ENCODE measurements at places on chromosomes 7 and 10.
A peak's percentile ranks its signal among the peaks of the same experiment; 100 is the strongest.

DNA sequence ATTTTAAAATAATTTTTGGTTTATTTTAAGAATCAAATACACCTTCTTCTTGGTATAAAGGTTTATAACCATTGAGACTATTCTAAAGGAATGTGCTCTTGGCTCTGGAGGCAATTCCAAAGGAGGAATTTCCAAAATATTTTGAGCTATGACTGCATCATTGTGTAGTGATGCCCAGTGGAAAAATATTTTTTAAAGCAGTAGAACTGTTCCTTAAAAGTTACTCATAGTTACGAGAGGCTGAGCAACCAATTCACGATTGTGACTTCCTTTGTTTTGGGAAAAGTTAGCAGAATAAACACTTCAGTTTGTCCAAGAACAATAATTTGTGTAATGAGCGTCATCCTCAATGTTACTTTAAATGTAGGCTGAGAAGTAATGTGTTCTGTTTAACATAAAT lies 233.6 kb downstream of the BAMBI start:
- DNase-seq, result peak; percentile 88

- peak; percentile 11 for DNase-seq
These were observed 149.4 kb downstream of the CHCHD3 start for GRCh38 chr7:132932296-132933071.

- DNase-seq, result no peak
These were observed 1.4 kb downstream of the PPP1R17 start for GRCh38 chr7:31688372-31688771.

DNA sequence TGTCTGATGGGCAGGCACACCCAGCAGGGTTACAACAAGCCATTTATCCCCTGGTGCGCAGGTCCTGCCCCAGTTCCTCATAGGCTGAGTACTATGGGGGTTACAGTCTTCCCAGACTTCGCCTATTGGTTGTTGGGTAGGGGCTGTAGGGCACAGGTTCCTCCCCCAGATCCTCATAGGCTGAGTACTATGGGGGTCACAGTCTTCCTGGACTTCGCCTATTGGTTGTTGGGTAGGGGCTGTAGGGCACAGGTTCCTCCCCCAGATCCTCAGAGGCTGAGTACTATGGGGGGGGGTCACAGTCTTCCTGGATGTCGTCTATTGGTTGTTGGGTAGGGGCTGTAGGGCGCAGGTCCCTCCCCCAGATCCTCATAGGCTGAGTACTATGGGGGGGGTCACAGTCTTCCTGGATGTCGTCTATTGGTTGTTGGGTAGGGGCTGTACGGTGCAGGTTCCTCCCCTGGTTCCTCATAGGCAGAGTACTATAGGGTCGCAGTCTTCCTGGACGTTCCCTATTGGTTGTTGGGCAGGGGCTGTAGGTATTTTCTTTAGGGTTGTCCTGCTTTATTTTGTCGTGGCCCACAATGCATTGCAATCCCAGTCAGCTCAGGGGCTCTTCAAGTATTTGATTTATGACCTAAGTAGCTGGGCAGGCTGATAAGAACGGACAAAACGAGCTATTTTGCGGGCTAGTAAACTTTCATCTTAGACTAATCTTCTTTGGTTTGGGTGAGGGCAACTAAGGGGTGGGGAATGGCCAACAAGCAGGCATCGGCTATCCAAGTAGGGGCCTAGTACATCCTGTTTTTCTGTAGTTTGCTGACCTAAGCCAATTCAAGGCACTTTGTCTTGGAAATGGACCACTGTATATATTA lies 3.4 kb downstream of the LRRC27 start:
- DNase-seq, result no peak

DNA sequence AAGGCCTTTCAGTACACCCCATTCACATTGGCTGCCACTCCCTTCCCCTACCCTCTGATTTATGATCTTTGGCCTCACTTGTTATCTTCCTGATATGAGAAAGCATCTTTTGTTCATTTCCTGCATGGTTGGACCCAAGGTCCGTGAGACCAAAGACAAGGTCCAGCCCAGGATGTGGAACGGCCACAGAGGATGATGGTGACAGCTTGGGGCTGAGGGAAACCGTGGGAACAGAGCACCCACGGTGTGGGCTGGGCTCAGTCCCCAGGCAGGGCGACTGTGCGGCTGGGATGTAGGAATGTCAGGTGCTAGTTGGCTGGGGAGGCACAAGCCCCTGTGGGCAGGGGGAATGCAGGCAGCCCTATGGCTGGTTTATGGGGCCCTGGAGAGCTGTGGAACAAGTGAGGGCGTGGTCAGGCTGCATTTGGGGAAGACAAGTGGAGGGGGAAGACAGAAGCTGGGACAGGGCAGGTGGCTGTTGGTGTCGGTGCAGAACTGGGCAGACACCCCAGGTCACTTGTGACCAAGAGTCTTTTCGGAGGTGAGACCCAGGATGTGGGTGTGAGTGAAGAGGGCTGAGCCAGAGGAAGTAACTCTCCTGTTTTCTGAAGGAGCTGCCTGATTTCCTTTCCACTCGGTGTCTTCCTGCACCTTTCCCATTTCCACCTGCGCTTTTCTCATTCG lies 51.7 kb upstream of the IGFBP3 start:
- no peak for DNase-seq

- DNase-seq, result no peak
These were observed 14.3 kb upstream of the ARHGAP12 start for GRCh38 chr10:31942892-31943291.

GRCh38 chr7:112192236-112193154 lies 13.7 kb downstream of the DOCK4 start:
- peak; percentile 61 for DNase-seq

DNA sequence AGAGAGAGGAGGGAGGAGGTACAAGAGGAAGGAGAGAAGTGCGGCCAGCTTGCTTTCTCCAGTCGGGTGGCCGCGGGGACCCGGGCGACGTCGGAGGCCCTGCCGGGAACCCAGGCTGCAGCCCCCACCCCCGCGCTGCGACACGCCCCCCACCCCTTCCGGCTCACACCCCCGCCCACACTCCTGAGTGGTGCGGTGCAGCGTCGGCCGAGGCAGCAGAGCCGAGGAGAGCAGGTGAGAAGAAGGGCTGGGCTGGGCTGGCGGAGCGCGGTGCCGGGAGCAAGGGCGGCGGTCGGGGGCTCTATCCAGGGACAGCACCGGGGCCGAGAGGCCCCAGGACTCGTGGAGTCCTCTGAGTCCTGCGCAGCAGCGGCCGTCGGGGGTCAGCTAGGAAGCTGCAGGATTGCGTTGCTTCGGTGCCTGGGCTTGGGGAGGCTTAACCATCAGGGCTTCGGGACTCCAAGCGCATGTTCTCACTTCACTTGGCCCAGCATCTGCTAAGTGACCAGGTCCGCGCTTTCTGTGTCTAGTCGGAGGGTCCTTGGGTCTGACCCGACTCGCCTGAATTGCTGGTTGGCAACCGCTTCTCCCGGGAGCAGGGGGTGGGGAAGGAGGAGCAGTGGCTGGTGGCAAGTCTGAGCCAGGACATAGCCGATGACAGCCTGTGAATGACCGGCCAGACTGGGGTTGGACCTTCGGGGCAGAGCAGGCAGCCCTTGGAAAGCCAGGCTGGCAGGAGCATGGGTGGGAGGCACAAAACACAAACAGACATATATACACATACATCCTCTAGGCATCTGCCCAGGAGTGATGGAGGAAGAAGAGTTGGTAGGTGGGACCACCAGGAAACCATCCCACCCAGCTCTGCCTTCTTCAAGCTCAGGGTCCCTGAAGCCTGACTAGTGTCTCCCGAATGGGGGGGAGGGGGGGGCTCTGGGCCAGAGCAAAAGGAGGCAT lies 683 bp downstream of the CHAT start:
- DNase-seq, result no peak

- no peak for DNase-seq
These were observed 48.8 kb upstream of the ZPBP start for GRCh38 chr7:50141854-50142253.

- no peak for DNase-seq
These were observed 141.9 kb downstream of the BMS1 start for GRCh38 chr10:42924484-42924883.

- no peak for DNase-seq
These were observed 207.0 kb downstream of the MLLT10 start for GRCh38 chr10:21740989-21741388.

- no peak for DNase-seq
These were observed 259.7 kb downstream of the AHR start for GRCh38 chr7:17558135-17558534.

DNA sequence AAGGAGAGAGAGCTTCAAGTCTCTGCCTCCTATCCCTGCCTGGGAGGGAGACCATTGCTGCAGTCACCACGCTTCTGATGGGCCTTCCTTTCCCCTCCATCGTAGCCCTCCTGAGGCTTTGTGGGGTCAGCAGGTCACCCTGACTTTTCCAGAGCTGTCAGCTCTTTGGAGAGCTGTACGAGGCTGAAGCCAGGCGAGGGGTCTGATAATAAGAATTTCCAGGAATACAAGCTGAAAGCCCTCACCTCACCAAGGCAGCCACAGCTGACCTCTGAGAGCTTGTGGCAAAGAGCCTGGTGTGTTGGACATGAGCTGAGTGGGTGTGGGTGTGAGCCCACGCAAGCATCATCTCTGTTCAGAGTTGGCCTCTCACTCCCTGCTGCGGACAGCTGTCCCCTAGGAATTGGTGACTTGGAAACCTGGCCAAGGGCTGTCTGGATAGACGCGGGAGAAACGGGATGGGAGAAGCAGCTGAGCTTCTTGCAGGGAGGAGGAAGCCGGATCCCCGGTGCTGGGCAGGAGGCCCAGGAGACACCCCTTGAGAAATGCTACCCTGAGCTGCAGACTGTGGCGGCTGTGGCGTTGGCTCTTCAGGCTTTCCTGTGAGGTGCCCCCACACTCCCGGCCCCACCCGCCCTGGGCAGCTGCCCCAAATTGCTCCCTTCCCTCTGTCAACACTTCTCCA lies 122.1 kb upstream of the BTBD16 start:
- DNase-seq, result peak; percentile 41

DNA sequence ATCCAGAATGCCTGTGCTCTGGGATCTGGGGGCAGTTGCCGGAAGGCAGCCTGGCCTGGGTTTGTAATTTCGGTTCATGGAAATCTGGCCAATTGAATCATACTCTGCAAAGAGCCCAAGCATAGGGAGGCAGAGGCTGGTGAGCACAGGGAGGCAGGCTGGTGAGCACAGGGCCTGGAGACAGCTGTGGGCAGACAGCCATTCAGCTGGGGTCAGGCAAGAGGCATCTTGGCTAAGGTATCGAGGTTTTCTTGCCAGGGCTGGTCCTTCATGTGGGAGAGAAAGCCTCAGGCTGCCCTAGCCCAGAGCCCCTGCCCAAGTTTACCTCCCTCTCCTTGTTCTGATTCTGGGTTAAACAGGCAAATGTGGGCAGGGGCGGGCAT lies 63.7 kb upstream of the BAIAP2L1 start:
- DNase-seq, result no peak

DNA sequence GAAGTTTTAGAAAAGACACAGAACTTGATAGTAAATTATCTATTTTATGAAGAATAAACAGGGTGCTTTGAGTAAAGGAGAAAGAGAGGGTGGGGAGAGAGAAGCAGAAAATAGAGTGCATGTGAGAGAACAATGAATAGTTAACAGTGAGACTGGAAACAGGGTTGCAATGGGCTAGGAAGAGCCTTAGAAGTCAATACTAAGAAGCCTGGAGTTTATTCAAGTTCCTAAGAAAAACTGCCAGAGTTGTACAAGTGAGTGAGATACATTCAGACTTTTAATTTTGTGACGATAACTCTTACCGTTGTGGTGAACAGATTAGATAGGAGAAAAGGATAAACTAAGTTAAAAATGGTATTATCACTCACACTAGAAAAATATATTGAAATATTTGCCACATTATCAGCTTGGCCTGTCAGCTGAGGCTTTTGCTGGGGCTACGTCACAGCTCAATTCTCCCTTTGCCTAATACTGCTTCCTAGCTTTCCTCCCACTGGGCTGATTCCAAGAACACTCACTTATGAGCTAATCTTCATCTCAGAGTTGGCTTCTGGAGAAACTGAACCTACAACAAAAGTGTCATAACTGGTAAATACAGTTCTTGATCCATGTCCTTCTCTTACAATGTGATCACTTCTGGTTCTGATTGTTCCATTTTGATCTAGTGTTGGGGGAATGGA lies 92.7 kb downstream of the SEMA3D start:
- no peak for DNase-seq

- DNase-seq, result peak; percentile 81
These were observed 29.7 kb downstream of the VIM start for GRCh38 chr10:17257466-17258321.

DNA sequence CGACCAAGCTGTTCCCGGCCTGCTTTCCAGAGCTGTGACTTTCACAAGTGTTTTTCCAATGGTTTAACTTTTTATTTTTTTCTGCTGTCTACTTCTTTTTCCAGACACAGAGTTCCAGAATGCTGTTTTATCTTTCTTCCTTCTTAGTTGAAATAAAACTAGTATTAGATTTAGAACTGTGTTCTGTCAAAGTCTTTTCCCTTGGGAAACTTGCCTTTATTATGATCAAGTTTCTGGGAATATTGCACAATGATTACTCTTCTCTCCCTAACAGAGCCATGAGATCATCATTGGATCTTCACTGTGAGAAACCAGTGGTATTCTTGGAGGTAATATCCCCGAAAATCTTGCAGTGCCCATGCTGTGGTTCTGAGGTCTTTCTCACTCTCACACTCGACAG lies 104.9 kb upstream of the KCND2 start:
- no peak for DNase-seq

DNA sequence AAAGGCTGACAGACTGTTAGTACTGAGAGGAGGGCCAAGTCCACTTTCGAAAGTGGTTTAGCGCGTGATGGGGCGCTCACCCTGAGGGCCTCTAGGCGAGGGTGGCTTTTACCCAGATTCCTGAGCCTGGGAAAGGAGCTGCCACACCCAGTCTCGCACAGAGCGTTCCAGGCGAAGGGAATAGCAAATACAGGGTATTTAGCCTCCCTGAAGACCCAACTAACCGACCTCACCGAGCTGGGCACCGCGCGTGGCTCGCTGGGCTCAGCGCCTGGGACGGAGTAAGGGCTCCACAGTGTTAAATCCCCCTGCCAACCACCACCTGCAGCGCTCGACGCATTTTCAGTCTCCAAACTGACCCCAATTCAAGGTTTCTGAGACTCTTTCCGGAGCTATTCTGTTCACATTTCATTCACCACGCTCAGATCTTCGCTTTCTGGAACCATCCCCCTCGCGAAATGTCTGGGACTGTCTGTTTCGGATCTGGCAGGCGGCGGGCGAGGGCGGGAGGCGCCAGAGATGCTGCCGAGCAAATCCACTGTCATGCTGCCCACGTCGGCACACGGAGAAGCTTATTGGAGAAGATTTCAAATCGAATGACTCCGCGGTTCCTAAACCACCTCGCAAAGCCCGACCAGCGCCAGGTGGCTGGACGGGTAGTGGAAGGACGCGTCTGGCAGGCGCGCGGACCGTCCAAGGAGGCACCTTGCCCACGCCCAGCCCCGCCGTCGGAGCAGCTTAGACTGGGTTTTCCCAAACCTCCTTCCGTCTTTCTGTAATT lies 1.4 kb upstream of the OSBPL3 start:
- peak; percentile 75 for DNase-seq

- no peak for DNase-seq
These were observed 8.4 kb upstream of the TECTB start for GRCh38 chr10:112274831-112275230.

- DNase-seq, result peak; percentile 84
These were observed 203.1 kb upstream of the AUTS2 start for GRCh38 chr7:69395061-69395714.
